ENCODE measurements at places on chromosomes 7 and 10.

- DNase-seq, result no peak
Measured at GRCh38 chr10:91798649-91799611, 704 bp downstream of the TNKS2 start.

GRCh38 chr10:24344279-24344678, 135.3 kb downstream of the KIAA1217 start:
- DNase-seq, result no peak

DNA sequence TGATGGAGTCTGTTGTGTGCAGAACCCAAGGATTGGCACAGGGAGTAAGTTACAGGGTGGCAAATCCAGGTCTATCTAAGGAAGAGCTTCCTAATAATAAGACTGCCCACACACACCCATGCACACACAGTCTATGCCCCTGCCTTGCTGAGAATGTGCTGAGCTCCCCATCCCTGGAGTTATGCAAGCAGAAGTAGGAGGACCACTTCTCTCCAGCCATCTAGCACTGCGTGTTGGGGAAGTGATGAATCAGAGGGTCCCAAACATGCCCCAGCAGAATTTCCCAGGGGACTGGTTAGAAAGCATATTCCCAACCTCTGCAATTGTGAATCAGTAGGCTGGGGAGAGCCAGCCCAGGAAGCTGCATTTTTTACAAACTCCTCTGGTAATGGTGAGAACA, 117.2 kb downstream of the CDH23 start:
- DNase-seq, result no peak

GRCh38 chr10:123865350-123865749, 26.3 kb downstream of the CPXM2 start:
- no peak for DNase-seq

DNA sequence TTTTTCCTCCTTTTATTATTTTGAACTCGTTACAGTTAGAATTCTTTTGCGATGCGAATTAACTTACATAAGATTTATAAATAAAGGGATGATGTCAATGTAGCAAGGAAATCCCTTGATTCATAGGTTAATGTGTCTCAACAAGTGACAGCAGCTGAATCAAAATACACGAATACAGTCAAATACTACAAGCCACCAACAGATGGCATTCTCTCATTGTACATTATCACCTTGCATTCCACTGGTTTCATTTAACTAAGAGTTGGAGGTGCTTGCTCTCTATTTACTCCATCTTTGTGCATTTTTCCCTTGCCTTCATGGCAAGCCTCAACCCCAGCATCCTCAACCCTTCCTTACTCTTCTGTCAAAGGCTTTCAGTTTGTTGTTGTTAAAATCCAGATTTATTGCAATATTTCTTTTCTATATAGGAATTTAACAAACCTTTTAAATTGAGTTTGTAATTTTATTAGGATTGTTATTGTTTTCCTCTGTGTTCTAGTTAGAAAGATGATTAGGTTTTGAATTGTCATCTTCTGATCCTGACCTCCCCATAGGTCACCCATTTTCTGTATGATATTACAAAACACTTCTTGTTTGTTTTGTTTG, 78.3 kb downstream of the SLC25A40 start:
- no peak for DNase-seq

DNA sequence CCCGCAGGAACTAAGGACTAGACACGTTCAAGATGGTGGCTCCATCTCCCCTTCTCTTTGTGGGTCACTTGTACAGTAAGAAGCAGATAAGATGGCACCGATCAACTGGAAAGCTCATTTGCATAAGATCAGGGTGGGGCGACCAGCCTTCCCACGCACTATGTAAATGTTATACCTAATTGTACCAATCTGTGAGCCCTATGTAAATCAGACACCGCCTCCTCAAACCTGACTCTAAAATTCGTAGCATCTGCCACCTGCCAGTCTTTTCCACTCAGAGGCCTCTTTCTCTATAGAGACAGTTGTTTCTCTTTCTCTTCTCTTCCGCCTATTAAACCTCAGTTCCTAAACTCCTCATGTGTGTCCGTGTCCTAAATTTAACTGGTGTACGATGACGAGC, 324.5 kb downstream of the PHF14 start:
- no peak for DNase-seq

GRCh38 chr10:17708821-17709220, 43.2 kb upstream of the TMEM236 start:
- DNase-seq, result no peak

Measured in stimulated activated CD8-positive, alpha-beta memory T cell treated with anti-CD3 and anti-CD28 coated beads, Interleukin-7, amount 100 ng/mL, for 4 hours (primary cell).